ENCODE measurements at places on chromosomes 12 and 14.

DNA sequence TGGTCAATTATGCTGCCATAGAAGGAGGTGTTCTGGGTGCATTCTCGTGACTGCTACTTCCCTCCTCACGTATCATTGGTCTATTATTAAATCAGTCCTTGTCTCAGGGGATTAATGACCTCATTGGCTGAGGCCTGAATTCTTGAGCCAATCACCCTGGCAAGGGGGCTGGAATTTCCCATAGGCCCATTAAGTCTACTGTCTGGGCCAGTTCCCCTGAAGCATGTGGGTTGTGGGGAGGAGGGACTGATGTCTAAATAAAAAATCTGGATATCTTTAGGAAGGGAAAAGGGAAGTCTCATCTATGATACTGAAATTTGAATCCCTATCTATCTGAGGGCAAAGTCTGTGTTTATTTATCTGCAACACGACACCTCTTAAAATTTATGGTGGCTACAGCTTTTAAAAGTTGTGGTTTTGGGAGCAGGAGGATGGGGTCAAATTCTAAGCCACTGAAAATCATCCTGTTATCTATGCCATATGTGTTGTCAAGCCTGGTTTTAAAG lies 71.9 kb downstream of the DYRK2 start:
- DNase-seq = no peak

DNA sequence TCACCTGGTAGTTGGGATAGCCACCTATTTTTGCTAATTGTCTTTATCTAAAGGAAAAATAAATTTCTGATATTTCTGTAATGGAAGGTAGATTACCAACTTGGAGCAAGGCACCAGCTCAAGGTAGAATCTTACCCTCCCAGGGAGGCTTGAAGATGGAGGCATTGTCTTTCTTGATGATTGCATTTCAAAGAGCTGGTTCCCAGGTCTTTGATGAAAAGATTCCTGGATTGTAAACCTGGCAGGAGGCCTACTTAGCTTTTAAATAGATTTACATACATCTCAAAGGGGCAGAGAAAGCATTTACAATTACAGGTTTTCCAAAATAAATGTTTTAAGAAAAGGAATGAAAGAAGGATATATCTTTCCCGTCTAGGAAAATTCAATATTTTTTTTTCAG lies 729.2 kb downstream of the LRFN5 start:
- no peak for DNase-seq

- DNase-seq = no peak
Measured at GRCh38 chr14:87847216-87847755, 145.7 kb downstream of the GALC start.

DNA sequence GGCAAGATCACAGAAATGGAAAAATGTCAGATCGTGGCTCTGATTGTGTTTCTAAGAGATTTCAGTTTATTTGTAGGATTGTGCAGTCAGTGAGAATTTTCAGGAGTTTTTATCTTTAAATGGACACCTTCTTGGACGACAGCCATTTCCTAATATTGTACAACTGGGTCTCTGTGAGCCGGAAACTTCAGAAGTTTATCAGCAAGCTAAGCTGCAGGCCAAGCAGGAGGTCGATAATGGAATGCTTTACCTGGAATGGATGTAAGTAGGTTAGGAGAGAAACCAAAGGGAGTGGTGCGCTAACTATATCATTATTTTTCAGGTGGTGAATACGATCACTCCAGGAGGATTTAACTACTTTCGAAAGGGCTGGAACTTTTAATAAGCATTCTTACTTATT lies 26.4 kb downstream of the APAF1 start:
- no peak for DNase-seq

- DNase-seq = no peak
Measured at GRCh38 chr12:113039911-113040445, 16.6 kb upstream of the DTX1 start.

DNA sequence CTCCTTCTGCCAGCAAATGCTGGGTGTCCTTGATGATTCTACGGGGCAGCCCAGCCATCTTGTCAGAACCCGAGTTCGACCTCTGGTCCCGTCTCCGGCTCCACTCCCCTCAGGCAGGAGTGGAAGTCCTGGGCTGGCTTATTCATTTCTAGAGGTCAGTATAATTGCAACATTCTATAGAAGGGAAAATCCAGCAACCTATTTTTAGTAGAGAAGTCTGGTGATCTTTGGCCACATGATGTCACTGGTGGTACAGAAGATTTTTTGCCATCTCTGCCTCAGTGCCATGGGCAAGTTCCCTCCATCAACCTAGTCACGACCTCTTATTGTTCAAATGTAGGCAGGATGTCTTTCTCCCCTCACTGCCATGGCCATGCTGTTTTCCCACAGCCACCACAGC lies 22.4 kb downstream of the OR10G2 start:
- DNase-seq = no peak

DNA sequence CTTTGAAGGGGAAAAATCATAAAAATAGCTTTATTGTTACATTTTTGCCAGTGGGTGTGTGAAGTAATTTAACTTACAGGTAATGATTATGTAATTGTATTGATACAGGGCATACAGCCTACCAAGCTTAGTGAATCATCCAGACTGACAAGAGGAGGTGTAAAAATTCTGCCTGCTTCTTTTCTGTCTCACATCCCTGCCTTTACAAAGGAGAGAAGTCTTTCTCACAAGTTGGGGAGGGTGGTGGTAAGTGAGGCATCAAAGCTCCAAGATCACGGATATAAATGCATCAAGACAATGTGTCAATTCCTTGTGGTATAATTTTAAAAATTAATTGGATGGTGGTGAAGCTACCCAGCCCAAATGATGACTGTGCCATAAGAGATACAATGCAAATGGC lies 39.0 kb upstream of the G2E3 start:
- DNase-seq = no peak

Measured in stimulated activated CD4-positive, alpha-beta T cell treated with anti-CD3 and anti-CD28 coated beads, TNF-alpha, amount 100 ng/mL, for 24 hours (primary cell).